ENCODE measurements at places on chromosomes 4 and X.

GRCh38 chr4:55157559-55158277 is 32.3 kb upstream of the KDR start:
- no peak for DNase-seq

- DNase-seq = no peak
These were observed 14.3 kb downstream of the PIGG start for GRCh38 chr4:513327-513726.

DNA sequence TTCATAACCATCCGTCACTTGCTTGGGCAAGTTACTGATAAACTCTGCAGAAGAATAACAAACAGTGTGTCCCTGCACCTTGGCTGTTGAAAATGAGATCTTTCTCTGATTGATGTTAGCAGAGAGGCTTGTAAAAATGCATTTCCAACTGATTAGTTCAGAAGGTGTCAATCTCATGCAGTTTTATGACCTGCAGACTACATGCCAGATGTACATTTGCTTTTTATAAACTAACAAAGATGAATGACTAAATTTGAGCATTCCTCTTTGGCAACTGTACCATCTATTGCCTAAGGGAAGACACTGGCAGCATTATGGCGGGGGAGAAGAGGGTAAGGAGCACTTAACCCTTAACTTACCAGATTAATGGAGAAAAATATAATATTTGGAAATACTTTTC is 192.8 kb downstream of the DCTD start:
- DNase-seq = no peak

GRCh38 chr4:85573270-85573669 is 98.3 kb downstream of the ARHGAP24 start:
- DNase-seq = no peak

DNA sequence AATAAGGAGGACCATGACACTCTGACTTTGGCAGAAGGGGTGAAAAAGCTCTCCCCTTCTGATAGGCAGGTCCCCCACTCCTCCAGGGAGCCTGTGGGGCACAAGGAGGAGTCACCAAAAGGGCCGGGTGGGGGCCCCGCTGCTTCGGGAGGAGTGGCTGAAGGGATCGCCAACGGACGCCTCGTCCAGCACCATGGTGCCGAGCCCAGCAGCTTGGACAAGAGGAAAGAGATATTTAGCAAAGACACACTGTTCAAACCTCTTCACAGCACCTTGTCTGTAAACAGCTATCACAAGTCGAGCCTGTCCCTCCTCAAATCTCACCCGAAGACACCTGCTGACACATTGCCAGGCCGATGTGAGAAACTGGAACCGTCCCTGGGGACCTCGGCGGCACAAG is 105.6 kb downstream of the STOX2 start:
- DNase-seq = no peak

DNA sequence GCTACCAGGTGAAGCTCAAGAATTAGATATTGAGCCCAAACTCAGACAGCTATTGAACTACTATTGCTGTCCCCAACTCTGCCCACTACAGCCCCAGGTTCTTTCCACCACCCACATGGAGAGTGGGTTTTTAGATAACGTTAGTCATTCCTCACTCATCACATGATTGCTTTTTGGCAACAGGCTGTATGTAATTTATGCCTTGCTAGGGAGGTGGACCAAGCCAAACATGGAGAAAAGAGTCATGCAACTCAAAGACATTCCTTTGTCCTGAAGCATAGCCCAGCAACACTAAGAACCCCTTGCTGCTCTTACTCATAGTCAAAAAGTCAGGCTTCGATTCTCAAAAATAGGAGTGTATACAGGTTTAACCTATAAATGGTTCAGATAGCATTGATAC is 275.9 kb upstream of the VCX3A start:
- no peak for DNase-seq

DNA sequence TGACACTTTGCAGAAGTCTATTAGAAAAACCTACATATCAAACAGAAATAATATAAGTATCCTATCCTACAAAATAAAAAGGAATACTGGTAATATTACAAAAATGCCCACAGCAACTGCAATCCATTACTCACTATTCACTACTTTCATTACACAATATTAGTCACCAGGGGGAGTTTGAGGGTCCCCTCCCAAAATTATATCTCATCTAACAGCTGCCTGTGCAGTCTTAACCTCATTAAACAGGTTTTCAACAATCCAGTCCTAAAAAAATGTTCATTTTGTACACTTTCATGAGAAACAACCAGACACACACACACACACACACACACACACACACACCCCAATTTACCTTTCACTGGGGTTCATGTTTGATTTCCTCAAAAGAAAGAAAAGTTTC is 2.9 kb downstream of the CLOCK start:
- no peak for DNase-seq

DNA sequence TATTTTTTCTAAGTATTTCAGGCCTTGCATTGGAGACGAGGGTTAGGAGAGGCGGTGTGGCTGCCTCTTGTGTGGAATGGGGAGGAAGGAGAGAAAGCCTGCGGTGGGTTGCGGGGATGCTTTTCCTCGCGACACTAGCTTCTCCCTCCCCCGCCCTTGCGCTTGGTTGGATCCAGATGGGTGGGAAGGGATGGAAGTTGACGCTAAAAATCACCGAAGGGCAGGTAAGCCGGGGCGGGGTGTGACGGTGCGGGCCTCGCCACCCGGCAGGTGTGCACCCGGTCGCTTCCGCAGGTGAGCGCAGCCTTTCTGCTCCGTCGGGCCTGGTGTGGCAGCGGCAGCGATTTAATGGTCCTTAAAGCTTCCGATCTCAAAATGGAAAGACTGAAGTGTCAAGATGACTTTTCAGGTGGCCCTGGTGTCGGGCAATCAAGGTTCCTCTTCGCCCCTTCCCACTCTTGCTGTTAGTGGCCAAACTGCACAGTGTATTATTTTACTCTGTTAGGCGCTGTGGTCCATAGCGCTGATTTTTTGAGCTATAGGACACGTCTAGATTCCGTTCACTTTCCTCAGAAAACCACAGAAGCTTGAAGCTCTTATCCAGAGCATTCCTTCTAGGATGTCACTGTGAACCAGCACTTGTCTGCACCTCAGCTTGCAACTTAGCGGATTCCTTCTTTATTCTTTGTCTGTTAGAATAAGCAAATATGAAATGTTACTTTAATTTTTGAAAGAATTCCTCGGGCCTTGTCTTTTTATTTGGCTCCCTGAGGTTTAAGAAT is 765 bp downstream of the ENOPH1 start:
- no peak for DNase-seq

DNA sequence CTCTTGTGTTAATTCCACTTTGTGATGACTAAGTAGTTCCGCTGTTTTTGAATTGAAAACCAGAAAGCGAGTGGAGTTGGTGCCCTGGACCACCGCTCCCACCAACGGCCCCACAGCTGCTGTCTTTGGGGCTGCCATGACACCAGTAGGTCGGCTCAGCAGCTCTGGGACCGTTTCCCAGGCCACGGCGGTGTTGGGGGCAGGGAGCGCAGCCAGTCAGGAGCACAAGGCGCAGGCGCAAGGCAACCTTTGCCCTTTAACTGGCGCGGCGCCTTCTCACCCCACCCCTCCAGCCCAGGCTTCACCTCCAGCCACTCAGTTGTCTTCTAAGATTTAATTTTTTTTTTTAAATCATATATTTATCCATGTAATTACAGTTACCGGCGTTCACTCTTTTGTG is at the start of gene GK2:
TSS of gene GK2 (minus strand) at position 166 of the 400 bp plus-strand sequence. CDS start at position 138, 28 bp downstream.
- no peak for DNase-seq

GRCh38 chr4:77395481-77395880 is 210.1 kb upstream of the CXCL13 start:
- DNase-seq = no peak

DNA sequence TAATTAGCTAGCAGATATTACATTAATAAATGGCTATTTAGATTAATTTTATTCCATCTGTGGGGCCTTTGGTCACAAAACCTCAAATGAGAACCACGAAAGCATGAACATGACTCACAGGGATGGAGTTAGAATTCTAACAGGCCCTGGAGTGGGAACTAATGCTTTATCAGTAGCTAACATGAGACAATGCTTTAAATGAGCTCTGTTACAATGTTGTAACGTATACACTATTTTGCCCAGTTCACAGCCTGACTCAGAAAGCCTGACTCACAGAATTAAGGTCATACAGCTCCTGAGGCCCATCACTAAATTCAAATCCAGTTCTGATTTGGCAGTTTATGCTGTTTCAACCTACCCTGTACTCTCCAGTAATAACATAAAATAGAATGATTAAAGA is 23.2 kb downstream of the VEGFC start:
- DNase-seq = no peak

DNA sequence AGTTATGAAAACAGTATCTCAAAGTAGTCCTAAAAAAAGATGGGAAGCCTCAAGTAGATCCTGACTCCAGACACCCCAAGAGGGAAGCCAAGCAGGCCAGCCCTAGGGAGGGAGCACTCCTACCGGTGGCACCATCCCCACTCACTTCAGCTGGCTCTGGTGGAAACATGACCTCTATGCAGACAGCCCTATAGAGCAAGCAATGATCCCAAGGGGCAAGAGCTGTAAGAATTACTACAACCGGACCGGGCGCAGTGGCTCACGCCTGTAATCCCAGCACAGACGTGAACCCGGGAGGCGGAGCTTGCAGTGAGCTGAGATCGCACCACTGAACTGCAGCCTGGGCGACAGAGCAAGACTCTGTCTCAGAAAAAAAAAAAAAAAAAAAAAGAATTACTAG is 5.7 kb downstream of the LETM1 start:
- no peak for DNase-seq

GRCh38 chr4:138992676-138993075 is 22.9 kb upstream of the NOCT start:
- DNase-seq = no peak

DNA sequence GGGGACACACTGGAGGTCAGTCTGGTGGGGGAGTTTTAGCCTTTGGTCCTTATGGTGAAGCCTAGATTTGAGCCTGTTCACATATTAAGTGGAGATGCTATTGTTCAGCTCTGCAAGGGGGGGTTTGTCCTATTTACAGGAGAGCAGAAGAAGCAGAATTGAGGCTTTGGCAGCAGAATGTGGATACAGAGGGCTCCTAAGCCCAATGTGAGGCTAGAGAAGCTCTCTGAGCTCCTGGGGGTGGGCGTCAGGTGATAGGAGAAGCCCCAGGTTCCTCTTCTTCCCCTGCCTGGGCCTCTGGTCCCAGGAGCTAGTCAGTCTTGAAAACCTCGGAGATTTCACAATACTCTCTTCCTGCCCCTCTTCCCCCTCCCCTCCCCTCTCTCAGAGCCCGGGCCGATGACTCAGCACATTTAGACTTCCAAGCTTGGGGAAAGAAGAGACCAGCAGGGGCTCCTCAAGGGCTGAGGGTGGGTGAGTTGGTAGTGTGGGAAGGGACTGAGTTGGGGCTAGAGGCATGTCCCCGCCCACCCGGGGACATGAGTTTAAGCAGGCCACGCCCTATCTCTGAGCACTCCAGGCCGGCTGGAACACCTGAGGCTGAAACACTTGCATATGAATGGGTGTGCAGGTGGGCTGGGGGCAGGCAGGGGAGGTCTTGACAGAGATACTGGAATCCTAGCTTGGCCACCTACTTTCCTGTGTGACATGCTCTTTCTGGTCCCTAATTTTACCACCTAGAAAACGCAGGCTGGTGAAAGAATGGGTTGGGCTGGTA is 3.4 kb downstream of the TFE3 start:
- no peak for DNase-seq

- DNase-seq = no peak
These were observed 44.6 kb downstream of the FGFBP1 start for GRCh38 chr4:15893962-15894361.

DNA sequence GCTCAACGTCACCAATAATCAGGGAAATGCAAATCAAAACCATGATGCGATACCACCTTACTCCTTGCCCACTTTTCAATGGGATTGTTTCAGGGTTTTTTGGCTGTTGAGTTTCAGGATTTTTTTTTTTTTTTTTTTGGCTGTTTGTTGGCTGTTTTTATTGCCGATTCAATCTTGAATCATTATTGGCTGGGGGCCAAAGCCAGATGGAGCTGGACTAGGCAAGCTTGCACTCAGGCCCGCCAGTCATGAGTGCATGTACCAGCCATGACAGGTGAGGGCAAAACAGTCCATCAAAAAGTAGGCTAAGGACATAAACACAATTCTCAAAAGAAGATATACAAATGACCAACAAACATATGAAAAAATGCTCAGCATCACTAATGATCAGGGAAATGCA is 13.3 kb downstream of the YIPF7 start:
- DNase-seq = no peak

All from D721Med (cell line).